Caudate nucleus (tissue), 63 donors: ENCODE measurements at places on chromosomes 12 and 14.

- no peak for DNase-seq
These were observed 144.8 kb downstream of the TBC1D30 start for GRCh38 chr12:64968989-64969819.

GRCh38 chr14:68695326-68695768 lies 97.5 kb downstream of the ZFP36L1 start:
- no peak for DNase-seq

DNA sequence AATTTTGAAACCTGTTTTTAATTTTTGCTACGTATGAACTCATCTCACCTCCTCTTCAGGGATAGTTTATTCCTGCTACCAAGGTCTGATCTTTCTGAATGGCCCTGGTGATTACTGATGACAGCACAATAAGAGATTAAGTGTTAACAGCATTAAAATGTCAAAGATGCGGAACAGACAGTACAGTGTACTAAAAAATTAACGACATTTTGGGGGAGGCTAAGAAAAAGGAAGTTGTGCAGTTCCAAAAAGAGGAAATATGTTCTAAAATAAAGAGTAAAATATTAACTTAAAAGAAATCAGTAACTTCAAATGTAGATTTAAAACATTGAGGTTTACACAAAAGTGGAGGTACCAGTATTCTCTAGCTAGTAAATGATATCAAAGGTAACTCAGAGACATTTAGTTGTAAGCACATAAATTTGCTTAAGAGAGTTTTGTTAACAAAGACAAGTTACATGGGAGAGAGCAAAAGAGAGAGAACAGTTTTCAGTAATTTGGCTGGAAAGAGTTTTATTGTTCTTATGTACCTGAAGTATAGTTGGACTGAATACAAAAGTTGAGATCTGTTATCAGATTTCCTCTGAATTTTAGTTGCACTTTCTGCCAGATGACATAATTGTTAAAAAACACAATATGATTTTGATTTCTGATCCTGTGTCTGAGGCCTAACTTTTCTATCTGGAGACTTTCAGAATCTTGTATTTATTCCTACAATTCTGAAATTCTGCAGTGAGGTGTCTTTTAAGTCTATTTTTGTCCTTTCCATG lies 4.2 kb upstream of the CLECL1 start:
- DNase-seq, result no peak

- no peak for DNase-seq
These were observed 69.0 kb upstream of the VRK1 start for GRCh38 chr14:96727980-96728717.

DNA sequence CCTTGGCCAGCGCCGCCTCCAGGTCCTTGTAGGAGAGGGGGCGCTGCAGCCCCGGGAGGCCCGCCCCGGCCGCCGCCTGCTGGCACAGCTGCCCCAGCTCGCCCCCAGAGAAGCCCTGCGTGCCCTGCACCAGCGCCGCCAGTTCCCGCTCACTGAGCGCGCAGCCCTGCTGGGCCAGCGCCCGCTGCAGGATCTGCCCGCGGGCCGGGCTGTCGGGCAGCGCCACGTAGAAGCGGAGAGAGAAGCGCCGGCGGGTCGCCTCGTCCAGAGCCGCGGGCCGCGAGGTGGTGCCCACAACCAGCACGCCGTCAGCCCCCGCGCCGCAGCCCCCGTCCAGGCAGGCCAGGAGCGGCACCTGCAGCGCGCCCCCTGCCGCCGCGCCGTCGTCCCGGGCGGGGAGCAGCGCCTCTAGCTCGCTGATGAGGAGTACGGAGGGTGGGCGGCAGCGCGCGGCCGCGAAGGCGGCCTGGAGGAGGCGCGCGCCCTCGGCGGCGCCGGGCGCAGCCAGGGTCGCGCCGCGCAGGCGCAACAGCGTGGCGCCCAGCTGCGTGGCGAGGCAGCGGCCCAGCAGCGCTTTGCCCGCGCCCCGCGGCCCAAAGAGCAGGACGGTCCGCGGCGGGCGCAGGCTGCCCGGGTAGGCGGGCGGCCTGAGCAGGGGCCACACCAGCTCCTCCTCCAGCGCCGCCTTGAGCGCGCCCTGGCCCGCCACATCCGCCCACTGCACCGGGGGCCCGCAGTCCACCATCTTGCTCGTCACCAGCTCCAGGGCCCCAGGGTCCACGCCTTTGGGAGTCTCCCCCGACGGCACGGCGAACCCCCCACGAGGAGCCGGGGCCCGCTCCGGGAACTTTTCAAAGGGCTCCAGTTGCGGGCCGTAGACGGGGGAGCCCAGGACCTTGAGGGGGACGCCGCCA lies 27.7 kb downstream of the FIGNL2 start:
- DNase-seq, result peak; percentile 82

- DNase-seq, result no peak
These were observed 515.3 kb downstream of the SLC6A15 start for GRCh38 chr12:84397263-84397662.

GRCh38 chr12:21697904-21698630 lies 40.4 kb upstream of the LDHB start:
- DNase-seq, result no peak

- no peak for DNase-seq
These were observed 45.2 kb downstream of the WDHD1 start for GRCh38 chr14:54981698-54982097.

- DNase-seq, result no peak
These were observed 197.1 kb upstream of the FOXN3 start for GRCh38 chr14:89614009-89614691.

- DNase-seq, result no peak
These were observed 31.0 kb upstream of the SLC38A1 start for GRCh38 chr12:46299851-46300250.

- DNase-seq, result no peak
These were observed 11.5 kb downstream of the ISCA2 start for GRCh38 chr14:74504874-74505720.

GRCh38 chr12:52213564-52214420 lies 19.3 kb upstream of the KRT7 start:
- DNase-seq, result no peak

DNA sequence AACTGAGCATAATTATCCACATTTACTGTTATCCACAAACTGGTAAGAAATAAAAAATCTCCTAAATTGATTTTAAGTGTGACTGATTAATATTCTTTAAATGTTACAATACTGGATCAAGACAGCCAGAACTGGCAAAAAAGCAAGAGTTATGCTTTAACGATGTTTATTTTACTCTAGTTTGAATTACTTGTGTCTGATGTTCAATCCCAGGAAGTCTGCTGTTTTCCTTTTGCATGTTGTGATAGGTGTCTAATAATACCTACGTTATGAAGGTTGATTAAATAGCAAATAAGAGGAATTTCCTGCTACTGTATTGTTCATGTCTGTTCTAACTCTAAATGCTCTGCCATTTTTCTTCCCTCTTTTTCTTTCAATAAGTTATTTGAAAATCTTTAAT lies 34.4 kb upstream of the OTOGL start:
- no peak for DNase-seq

DNA sequence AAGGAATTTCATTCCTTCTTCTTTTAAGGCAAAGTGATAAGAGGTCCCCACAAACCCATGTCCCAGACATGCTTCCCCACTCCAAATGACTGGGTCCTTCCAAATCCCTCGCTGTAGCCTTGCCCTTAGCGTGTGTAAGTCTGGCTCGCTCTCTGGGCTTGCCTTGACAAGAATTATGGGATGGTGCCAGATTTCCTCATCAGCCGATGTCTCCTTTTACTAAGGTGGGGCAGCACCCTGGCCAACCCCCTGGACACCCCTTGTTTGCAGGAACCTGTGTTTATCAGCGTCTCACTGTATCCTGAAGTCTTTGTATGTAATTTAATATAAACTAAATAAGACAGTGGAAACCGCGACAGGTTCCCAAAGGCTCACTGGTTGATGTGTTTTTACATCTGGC lies 493.3 kb downstream of the EGLN3 start:
- DNase-seq, result no peak
